ENCODE measurements at places on chromosomes 13 and 19.

DNA sequence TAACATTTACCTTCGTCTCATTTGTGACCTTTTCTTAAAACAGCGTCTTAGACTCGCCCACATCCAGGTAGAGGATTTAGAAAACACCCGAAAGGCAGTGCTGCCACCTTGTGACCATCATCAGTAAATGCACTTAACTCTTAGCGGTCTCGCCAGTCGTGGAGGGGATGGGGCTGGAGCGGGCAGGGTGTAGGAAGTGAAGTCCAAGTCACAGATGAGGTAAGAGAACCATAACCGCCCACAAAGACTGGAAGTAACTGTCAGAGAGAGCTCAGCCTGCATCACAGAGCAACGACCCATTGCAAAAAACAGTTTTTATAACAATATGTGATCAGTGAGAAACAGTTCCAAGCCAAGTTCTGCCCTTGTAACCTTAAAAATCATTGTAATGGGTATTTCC is 10.7 kb upstream of the CEACAM3 start:
- DNase-seq, result peak; percentile 28

GRCh38 chr13:26707122-26708006 is 53.2 kb downstream of the GPR12 start:
- DNase-seq, result no peak

- no peak for DNase-seq
These were observed 413.1 kb downstream of the KCNRG start for GRCh38 chr13:50428183-50428877.

- peak; percentile 79 for DNase-seq
These were observed 7.4 kb downstream of the RABAC1 start for GRCh38 chr19:41951686-41952172.

GRCh38 chr13:60175571-60175970 is 11.8 kb upstream of the DIAPH3 start:
- no peak for DNase-seq

GRCh38 chr19:40803857-40804782 is 5.1 kb downstream of the EGLN2 start:
- DNase-seq, result no peak

DNA sequence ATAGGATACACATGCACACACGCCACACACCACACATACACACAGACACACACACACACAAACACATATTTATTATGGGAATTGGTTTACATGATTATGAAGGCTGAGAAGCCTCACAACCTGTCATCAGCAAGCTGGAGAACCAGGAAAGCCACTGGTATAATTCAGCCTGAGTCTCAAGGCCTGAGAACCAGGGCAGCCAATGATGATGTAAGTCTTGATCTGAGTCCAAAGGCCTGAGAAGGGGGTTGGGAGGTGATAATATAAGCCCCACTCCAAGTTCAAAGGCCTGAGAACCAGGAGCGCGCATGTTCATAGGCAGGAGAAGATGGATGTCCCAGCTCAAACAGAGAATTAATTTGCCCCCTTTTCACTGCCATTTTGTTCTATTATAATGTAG is 18.7 kb upstream of the SOX21 start:
- DNase-seq, result no peak

- DNase-seq, result no peak
These were observed 8.8 kb downstream of the DDX39A start for GRCh38 chr19:14410091-14411051.

- DNase-seq, result no peak
These were observed 618.7 kb downstream of the DIAPH3 start for GRCh38 chr13:59545007-59545406.

DNA sequence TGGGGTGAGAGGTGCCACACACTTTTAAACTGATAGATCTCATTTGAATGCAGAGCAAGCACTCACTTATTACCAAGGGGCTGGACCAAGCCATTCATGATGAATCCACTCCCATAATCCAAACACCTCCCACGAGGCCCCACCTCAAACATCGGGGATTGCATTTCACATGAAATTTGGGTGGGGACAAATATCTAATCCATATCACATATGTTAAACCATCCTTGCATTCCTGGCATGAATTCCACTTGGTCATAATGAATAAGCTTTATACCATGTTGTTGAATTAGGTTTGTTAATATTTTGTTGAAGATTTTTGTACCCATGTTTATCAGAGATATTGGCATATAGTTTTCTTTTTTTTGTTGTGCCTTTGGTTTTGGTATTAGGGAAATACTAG is 1198.7 kb upstream of the ATXN8OS start:
- DNase-seq, result no peak

DNA sequence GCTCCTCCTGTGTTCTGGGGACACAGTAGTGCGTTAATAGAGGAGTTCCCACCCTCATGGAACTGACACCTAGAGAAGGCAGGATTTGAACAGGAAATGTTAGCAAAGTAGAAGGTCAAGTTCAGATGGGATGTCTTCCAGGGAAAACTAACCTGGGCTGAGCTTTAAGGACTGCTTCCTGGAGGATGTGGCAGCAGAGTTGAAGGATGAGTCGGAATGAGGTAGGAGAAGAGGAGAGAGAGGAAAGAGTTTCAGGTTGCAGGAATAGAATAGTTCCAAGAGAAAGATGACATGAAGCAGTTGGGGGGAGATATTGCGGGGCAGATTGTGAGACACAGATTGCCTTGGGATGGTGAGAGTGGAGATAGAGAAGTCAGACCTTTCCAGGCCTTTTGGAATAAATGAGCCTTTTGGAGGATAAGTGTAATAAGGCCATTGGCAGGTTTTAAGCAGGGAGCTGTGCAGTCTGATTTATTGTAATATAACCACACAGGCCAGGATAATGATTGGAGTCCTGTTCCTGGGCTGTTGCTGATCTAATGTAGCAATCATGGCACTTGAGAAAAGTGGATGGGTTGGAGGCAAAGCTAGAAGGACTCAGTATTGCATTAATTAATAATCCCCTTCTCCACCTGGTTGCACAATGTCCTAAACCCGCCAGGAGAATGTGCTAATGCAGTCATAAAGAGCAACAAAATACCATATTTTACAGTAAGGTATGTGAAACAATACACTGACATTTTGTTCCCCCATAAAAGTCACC is 205.4 kb downstream of the SHISA2 start:
- DNase-seq, result no peak

DNA sequence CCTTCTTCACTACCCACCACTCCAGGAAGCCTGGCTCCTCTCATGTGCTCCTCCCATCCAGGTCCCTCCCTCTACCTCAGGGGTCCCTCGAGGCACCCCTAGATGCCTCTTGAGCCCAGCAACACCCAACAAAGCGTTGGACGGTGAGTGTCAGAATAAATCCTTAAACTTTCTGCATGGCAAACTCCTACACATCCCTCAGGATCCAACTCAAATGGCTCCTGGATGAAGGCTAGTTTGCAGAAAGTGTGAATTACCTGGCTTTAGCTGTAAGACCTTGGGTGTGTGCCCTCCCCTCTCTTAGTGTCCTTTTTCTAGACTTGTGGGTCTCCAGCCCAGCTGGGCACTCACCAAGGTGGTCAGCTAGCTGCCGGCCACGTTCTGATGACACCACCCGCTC is 5.4 kb downstream of the MPV17L2 start:
- no peak for DNase-seq

DNA sequence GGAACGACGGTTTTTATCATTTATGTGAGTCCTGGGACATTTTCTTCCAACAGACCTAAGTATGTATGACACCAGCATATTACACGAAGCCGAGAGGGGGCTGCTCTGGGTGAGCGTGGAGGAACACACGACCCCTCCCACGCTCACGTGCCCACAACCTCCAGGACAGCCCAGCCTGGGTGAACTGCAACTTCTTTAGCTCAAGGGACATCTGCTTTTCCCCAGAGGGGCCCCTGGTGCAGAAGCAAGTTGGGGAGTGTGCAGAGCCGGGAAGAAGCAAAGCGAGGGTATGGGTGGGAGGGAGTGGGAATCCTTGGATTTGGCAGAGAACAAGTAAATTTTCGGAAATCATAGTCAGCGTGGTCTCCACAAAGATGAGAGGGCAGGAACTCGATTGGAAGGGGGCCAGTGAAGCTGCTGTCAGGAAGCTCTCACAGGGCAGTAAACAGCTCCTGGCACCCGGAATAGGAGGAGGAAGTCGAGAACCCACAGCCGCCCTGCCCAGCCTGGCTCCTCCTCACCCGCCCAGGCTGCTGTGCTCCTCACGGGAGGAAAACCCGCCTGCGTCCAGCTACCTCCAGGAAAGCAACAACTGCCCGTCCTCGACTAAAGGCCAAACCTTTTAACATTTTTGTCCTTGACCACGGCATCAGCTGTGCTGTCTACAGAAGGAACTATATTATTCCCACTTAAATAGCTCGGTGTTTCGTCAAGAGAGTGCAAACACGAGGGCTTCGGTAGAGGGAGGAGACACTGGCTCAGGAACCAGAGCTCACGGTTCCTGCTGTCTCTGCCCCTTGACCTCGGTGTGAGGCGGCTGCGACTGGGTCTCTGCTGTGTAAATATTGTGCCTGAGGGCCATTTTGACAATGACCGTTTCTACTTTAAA is 17.2 kb upstream of the CFAP97D2 start:
- peak; percentile 65 for DNase-seq

DNA sequence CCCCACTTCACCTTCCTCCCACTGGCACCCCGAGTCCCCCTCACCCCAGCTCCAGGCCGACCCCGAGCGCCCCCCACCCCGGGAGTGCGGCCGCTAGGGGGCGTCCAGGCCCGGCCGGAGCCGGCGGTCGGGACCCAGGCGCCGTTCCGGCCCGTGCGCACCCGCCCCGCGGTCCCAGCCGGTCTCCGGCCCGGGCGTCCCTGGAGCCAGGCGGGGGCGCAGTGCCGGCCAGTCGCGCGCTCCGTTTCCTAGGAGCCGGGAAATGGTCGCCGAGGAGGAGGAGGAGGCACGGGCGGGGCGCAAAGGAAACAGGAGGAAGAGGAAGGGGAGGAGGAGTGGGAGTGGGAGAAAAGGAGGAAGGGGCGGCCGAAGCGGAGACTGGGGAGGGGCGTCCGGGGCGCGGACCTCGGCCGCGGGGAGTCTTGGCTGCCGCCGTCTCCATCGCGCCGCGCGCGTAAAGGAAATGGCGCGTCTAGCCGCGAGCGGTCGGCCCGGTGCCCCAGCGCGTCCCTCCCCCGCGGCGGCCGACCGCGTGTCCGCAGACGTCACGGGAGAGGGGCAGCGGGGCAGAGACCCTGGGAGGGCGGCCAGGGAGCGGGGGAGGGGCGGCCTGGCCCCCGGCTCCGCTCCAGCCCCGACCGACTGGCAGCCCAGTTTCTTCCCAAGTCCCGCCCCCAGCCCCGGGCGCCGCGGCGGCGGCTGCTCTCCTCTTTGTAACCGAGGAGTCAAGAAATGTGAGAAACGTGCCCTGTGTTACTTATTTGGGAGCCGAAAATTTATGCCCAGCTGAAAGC is 1.1 kb upstream of the KCTD15 start:
- DNase-seq, result peak; percentile 94

DNA sequence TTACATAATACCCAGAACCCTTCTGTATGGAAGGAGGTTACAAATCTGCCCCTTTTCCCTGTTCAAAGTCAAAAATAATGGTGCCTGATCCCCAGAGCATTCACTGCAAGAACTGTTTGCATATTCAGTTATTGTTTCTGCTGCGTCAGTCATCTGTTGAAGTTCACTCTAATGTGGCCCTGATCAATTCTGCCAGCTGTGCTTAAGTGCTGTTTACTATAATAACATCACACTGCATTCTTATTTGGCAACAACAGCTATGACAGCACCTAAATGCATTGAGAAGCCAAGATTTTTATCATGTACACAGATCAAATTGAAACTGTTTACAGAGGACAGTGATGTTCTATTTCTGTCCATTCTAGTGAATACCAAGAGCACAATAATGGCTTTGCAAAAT is 115.9 kb downstream of the DACH1 start:
- DNase-seq, result no peak

- peak; percentile 100 for DNase-seq
These were observed 256.9 kb upstream of the STARD13 start for GRCh38 chr13:33542309-33543088.

DNA sequence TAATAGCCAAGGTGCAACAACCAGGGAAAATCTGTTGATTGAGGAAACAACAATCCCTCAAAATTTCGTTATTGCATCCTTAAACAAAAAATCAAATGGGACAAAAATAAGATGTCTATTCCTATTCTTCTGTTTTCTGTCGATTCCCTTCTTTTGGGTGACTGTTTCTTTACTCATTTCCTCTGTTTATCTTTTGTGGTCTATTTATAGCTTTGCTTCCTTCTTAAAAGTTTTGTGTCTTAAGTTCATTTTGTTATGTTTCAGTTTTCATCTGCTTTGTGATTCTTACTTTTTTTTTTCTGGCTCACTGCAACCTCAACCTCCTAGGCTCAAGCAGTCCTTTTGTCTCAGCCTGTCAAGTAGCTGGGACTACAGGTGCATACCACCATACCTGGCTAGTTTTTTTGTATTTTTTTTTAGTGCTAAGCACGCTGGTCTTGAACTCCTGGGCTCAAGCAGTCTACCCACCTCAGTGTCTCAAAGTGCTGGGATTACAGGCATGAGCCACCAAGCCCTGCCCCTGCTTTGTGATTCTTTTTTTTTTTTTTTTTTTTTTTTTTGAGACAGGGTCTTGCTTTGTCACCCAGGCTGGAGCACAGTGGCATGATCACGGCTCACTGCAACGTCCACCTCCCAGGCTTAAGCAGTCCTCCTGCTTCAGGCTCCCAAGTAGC is 10.4 kb downstream of the ZNF146 start:
- no peak for DNase-seq

Measured in right hindlimb (tissue), 1 donor.